ENCODE measurements at places on chromosomes 12 and 14.

- no peak for DNase-seq
These were observed 64.9 kb upstream of the DICER1 start for GRCh38 chr14:95222151-95222631.

DNA sequence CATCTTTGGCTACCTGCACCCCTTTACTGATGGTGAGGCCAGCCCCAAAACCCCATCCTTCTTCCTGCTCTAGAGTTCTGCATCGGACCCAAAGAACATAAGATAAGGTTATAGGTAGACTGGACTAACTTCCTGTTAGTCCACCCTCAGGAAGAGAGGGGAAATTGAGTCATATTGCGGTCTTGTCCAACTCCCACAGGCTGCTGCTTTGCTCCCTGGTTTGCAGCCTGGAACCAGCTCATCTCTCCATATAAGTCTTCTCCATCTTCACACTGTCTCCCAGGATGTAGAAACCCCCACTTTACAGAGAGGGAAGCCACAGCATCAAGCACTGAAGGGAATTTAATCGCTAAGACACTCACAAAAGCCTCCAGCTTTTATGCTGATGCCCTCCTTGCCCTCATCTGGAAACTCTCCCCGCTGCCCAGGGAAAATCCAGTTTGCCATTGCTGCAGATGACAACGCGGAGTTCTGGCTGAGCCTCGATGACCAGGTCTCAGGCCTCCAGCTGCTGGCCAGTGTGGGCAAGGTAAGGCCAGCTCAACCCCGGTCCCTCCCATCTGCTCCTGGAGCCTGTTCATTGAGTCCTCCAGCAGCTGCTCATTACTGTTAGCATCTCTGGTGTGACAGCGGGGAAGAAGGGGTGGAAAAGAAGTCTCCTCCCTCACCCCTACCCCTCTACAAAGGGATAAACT is 85.3 kb downstream of the B4GALNT3 start:
- no peak for DNase-seq

- DNase-seq, result no peak
These were observed 156.8 kb downstream of the PHETA1 start for GRCh38 chr12:111211910-111212757.

DNA sequence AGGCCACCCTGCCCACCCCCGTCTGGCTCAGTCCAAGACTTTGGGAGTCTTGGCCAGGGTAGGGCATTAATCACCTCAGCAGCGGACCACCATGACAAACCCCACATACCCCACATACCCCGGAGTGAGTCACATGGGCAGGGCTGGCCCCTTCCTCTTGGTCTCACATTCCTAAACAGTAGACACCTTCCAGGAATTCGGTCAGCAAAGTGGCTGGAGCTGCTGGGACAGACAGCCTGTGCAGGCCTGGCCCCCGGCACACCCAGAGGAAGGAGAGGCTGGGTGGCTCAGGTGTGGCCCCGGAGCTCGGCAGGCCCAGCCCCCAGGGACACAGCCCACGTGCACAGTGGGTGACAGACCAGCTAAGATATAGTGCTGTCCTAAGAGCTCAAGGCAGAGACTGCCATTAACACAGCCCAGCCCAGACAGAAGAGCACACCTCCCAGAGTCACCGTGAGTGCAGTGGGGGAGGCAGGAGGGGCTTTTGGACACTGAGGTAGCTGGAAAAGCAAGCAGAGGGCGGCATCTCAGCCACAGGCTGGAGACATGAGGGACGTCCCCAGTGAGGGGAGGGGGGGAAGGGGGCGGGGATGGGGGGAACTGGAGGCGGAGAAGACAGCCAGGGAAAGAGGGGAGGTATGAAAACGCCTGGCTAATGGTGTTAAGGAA is 24.0 kb downstream of the CCDC85C start:
- no peak for DNase-seq

GRCh38 chr12:64603183-64603841 is 7.0 kb upstream of the RASSF3 start:
- DNase-seq, result no peak

DNA sequence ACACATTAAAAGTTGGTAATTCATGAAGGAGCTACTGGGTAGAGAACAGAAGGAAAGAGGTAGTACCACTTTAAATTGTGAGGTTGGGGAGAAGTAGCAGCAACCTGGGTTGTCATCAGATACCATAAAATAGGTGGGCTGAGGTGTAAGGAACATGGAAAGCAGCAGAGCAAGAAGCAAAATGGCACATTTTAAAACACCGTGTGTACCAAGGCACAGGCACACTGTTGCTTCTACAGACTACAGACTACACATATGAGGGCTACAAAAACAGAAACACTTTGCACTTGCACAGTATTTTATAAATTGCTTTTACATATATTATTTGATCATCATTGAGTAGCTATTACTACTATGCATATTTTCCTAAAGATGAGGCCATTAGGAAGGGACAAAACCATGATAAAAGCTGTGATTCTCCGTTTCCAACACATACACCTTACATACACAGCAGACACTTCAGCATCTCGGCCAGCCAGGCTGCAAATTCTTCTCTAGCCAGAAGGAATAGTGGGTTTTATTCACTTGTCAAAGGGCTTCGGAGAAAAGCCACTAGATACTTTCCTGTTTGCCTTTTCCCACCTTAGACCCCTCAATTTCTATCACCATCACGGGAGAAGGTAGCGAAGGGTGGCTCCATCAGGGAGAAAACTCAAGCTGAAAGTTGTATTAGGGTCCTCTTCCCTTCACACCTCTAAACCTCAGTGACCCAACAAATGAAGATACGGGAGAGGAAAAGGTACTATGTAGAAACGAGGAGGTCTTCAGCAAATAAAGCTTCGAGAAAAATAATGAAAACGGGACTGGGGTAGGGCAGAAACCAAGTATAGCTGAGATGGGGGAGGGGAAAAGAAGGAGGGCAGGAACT is 1.6 kb downstream of the PYM1 start:
- no peak for DNase-seq

- no peak for DNase-seq
These were observed 57.2 kb downstream of the WDR20 start for GRCh38 chr14:102196902-102197230.

GRCh38 chr12:115916910-115917668 is 360.4 kb downstream of the MED13L start:
- DNase-seq, result peak; percentile 59

GRCh38 chr14:70350078-70350477 is 9.4 kb downstream of the COX16 start:
- no peak for DNase-seq

DNA sequence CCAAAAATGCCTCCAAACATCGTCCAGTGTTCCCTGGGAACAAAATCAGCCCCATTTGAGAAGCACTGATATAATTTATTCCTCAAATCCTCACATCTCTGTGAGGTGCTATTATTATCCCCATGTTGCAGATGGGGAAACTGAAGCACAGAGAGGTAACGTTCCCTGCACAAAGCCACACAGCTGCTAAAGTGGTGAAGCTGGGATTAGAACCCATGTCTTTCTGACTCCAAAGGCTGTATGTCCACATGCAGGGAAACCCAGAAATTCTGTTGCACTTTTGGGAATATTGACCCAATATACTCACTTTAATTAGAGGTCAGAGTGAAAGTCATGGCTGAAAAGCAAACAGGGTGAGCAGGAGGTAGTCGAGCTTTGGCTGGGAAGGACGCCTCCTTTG is 19.1 kb upstream of the WSCD2 start:
- DNase-seq, result no peak

- DNase-seq, result no peak
These were observed 407.0 kb downstream of the MED13L start for GRCh38 chr12:115870510-115870909.

GRCh38 chr12:109706747-109707469 is 6.7 kb upstream of the FAM222A start:
- no peak for DNase-seq

GRCh38 chr12:126944684-126945083 is 1322.3 kb upstream of the TMEM132C start:
- DNase-seq, result no peak

- peak; percentile 43 for DNase-seq
These were observed at the start of gene PTGDR for GRCh38 chr14:52267501-52268278. Gene PTGDR, plus strand, starts transcription at chr14:52267698. Its CDS starts 117 bp downstream, at chr14:52267815.

DNA sequence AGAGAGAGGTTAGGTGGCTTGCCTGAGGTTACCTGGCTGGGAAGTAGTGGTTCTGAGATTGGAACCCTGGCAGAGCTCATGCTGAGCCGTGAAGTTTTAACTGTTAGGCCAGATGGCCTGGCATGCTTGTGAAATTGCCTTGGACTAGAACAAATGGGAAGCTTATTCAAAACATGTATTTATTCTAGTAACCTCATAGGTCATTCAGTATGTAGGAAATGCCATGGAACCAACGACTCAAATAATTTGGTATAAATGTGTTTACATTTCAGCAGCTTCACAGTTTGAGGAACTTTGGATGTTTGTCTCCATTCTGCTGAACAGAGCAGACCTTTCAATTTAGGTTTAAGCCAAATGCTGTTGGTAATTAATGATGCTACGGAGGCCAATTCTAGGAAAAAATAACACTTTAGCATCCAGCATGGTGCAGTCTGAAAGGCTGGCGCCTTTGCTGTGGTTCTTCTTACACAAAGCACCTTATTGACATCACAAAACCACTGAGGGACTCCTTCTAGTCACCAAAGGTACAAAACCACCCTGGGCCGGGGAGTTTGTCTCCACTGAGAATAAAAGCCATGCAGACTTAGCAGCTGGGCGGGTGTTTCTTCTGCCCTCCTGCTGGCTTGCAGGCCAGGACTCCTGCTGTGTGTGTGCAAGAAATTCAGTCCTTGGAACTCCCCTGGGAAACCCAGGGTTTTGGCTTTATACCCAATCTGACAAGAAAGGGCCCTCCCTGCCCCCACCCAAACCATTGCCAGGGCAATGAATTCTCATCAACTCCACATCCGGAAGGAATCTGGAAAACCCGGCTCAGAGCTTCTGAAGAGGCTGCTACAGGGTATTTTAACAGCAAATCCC is 64.2 kb downstream of the ELK3 start:
- no peak for DNase-seq

GRCh38 chr12:3816266-3816665 is 56.9 kb downstream of the PARP11 start:
- DNase-seq, result no peak

GRCh38 chr12:24960222-24960855 is 11.4 kb upstream of the BCAT1 start:
- no peak for DNase-seq

GRCh38 chr14:30223385-30223785 is 295.7 kb upstream of the PRKD1 start:
- no peak for DNase-seq

DNA sequence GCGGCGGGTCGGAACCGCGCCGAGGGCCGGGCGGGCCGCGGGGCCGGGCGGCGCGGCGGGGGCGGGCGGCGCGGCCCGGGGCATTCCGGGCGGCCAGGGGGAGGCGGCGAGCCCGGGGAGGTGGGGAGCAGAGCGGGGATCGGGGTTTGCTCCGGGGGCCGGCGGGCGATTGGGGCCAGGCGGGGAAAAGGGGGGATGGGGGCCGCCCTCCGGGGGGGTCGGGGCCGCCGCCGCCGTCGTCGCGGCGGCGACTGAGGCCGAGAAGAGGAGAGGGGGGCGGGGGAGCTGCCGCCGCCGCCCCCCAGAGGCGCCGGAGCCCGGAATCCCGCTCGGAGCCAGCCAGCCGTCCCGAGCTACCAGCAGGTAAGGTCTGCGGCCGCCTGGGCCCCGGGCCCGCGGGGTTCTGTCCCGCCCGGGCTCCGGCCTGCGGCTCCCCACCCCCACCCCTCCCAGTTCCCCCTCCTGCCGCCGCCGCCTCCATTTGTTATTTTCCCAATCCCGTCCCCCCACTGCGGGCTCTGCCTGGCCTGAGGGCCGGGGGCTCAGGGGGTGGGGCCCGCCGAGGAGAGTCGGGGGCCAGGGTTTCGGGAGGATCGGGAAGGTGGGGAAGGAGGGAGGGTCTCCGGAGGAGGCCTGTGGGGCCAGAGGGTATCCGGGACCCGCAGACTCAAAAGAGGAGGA is 403 bp downstream of the ATN1 start:
- DNase-seq, result no peak

DNA sequence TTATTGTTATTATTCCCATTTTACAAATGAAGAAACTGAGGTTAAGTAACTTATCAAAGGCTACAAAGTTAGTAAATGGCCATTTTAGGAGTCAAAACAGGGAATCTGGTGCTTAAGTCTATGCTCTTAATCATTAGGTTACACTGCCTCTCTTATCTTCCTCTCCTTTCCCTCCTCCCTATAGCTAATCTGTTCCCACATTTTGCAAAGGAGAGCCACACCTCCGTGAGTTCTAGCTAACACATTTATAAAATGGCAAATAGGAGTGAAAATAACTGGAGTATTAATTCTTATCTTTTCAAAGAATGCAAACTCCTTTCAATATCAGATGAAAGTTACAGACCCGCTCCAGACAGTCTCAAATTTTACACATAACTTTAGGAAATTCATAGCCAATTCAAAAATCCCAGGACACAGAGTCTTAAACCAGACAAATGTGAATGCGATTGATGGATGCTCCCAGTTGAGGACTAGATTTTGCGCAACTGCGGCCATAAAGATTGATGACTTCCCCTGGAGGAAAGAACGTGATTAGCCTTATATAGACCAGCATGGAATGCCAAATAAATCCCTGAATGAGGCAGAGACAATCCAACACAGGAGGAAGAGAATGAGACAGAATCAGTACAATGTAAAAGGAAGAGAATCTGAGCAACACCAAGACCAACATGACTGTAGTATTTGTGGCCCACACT is 225.0 kb upstream of the ARID2 start:
- DNase-seq, result no peak

GRCh38 chr14:104883681-104884361 is 18.8 kb downstream of the CEP170B start:
- DNase-seq, result no peak

- DNase-seq, result no peak
These were observed at the start of gene CD27 for GRCh38 chr12:6444704-6445688. Gene CD27, plus strand, starts transcription at chr12:6444955. Its CDS starts 141 bp downstream, at chr12:6445096.

DNA sequence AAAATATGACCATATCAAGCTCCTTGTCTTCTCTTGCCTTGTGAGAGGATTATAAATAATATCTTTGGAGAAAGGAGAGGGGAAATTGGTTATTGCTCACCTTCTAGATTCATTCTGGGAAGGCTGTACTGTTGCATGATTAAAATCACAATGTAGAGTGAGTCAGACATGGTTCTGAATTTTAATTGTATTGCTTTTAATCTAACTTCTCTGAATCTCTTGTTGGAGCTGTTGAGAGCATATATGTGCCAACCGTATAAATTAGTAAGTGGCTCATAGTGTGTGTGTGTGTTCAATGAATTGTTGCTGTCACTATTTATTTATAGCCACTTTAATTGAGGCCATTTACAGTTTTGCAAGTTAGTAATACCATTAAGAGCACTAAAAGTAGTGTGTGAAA is 56.1 kb downstream of the KCNJ8 start:
- DNase-seq, result no peak

Measured in activated effector memory CD4-positive, alpha-beta T cell treated with Interleukin-2 at 50 U/mL for 16 hours (primary cell).